ENCODE measurements at places on chromosomes 13 and 19. TPM values are rescaled to one million over a fixed set of nuclear protein-coding genes. Genes with fewer than 3 reads are reported as not detected.

GRCh38 chr19:51367255-51367564 lies 1.0 kb upstream of the ETFB start:
- DNase-seq, result no peak

- DNase-seq, result no peak
Observed at GRCh38 chr13:32555613-32556012, 17.0 kb upstream of the N4BP2L2 start.

GRCh38 chr13:47932950-47933923 lies 67.8 kb downstream of the SUCLA2 start:
- no peak for DNase-seq

GRCh38 chr19:35641515-35642151 lies at the start of gene ETV2:
TSS of gene ETV2 (plus strand) at chr19:35641745. CDS start at chr19:35642461, 716 bp downstream.
- peak; percentile 72 for DNase-seq

DNA sequence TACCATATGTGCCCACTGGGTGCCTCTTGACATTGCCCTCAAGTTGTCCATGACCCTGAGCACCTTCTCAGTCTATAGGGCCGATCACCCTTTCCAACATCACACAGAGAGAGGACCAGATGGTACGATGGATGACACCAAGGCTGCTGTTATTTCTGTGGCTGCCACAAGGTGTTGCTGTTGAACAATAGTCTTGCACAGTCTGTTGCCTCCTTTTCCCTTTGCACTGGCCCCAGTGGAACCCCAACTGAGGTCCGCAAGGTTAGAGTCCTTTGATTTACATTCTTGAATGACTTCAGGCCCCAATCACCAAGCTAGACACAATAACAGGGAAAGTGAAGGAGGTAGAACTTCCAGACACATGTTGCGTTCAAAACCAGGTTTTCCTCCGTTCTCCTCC lies 52.0 kb downstream of the TINCR start:
- DNase-seq, result no peak

DNA sequence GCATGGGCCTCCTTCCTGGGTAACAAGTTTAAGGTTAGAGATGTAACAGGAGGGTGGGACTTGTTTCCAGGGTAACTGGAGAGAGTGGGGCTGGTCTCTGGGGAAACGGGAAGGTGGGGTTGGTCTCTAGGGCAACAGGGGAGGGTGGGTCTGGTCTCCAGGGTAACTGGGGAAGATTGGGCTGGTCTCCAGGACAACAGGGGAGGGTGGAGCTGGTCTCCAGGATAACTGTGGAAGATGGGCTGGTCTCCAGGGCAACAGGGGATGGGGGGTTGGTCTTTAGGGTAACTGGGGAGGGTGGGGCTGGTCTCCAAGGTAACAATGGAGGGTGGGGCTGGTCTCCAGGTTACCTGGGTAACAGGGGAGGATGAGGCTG lies 36.5 kb downstream of the SPTBN4 start:
- no peak for DNase-seq

- DNase-seq, result no peak
Observed at GRCh38 chr13:91574766-91575165, 176.3 kb downstream of the GPC5 start.

- no peak for DNase-seq
Observed at GRCh38 chr13:111883571-111884343, 183.2 kb upstream of the SOX1 start.

GRCh38 chr13:30027569-30028455 lies 177.4 kb upstream of the UBL3 start:
- no peak for DNase-seq

ZNF490 gene
- total RNA-seq, result 6.9 TPM

- no peak for DNase-seq
Observed at GRCh38 chr13:94251831-94252608, 227.5 kb downstream of the DCT start.

DNA sequence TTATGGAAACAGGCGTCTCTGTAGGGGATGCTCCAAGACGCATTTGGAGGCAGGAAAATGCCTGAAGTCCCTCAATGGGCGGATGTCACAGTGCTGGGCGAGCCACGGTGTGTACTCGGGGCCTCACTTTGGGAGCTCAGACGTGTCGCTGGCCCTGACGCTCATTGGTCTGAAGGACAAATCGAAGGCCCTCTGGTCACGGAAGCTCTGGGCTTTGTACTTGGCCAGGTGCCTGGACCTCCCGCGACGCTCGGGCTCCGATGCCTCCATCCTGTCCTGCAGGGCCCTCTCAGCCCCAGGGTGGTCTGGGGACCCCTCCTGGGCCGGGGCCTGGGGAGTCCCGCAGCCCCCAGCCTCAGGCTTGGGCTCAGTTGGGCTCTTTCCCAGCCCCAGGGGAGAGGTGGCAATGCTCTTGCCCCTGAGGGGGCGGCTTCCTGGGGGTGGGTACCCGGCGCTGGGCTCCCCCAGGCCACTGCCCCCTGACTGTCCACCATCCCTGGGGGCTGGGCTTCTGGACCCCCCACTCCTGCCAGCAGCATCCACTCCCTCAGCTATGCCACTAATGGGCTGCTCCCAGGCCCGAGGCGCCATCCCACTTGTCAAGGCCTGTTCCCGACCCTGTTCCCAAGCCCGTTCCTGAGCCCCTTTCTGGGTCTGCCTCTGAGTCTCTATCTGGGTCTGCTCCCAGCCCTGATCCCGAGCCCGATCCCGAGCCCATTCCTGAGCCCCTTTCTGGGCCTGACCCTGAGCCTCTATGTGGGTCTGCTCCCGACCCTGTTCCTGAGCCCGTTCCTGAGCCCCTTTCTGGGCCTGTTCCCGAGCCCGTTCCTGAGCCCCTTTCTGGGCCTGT lies 39.5 kb upstream of the GRTP1 start:
- peak; percentile 3 for DNase-seq

- DNase-seq, result no peak
Observed at GRCh38 chr19:33868788-33869412, 72.2 kb downstream of the KCTD15 start.

- peak; percentile 23 for DNase-seq
Observed at GRCh38 chr13:30900952-30901749, 4.9 kb upstream of the MEDAG start.

Measured in activated CD4-positive, alpha-beta memory T cell treated with anti-CD3 and anti-CD28 coated beads for 36 hours (primary cell).